A549 treated with AZD2906 at 1 μM for 4 hours (cell line): ENCODE measurements at places on chromosomes 13 and 19. TPM values are rescaled to one million over a fixed set of nuclear protein-coding genes. Genes with fewer than 3 reads are reported as not detected.

NOTCH3 gene
- total RNA-seq, result 12.7 to 20.0 TPM (median 17.7 TPM) in 5 replicates

FLT1 gene
- total RNA-seq, result 0.03 to 0.10 TPM (median 0.03 TPM) in 3 of 5 replicates, not detected in the others

CD209 gene
- total RNA-seq, result not detected in 5 replicates

UNC13A gene
- total RNA-seq, result 1.0 to 1.7 TPM (median 1.3 TPM) in 5 replicates

IGFL3 gene
- 0.16 to 0.25 TPM (median 0.17 TPM) in 3 of 5 replicates, not detected in the others for total RNA-seq

C19orf67 gene
- not detected in 5 replicates for total RNA-seq

KASH5 gene
- 0.10 TPM in 1 of 5 replicates, not detected in the others for total RNA-seq

CBY2 gene
- not detected in 5 replicates for total RNA-seq

NKG7 gene
- total RNA-seq, result not detected in 5 replicates

FAM216B gene
- not detected in 5 replicates for total RNA-seq

SIGLEC6 gene
- not detected in 5 replicates for total RNA-seq

SHISA7 gene
- 0.01 TPM in 1 of 5 replicates, not detected in the others for total RNA-seq

FARSA gene
- total RNA-seq, result 65.5 to 76.9 TPM (median 69.5 TPM) in 5 replicates

ZNF211 gene
- total RNA-seq, result 5.3 to 6.4 TPM (median 6.2 TPM) in 5 replicates

RGL3 gene
- total RNA-seq, result 1.1 to 2.1 TPM (median 1.4 TPM) in 5 replicates

NALCN gene
- 3.1 to 4.2 TPM (median 3.9 TPM) in 5 replicates for total RNA-seq

LAMP1 gene
- total RNA-seq, result 77.3 to 92.0 TPM (median 91.1 TPM) in 5 replicates

HIF3A gene
- 0.03 to 0.13 TPM (median 0.07 TPM) in 4 of 5 replicates, not detected in the other for total RNA-seq

GDF15 gene
- 10.6 to 23.6 TPM (median 18.0 TPM) in 5 replicates for total RNA-seq

HAUS8 gene
- 11.3 to 13.9 TPM (median 13.7 TPM) in 5 replicates for total RNA-seq

ACER1 gene
- not detected in 5 replicates for total RNA-seq

SLC25A41 gene
- 0.08 to 0.15 TPM (median 0.14 TPM) in 4 of 5 replicates, not detected in the other for total RNA-seq

LGALS16 gene
- total RNA-seq, result not detected in 5 replicates

BST2 gene
- total RNA-seq, result 0.12 to 0.22 TPM (median 0.16 TPM) in 5 replicates

KLK8 gene
- total RNA-seq, result not detected in 5 replicates

SBK3 gene
- 1.9 to 2.2 TPM (median 2.1 TPM) in 5 replicates for total RNA-seq

GNA15 gene
- 0.05 to 0.14 TPM (median 0.07 TPM) in 5 replicates for total RNA-seq

MYH14 gene
- 5.3 to 6.4 TPM (median 5.8 TPM) in 5 replicates for total RNA-seq

VWA8 gene
- 6.8 to 7.4 TPM (median 7.0 TPM) in 5 replicates for total RNA-seq

PGLYRP1 gene
- total RNA-seq, result not detected in 5 replicates

KIR3DL1 gene
- total RNA-seq, result not detected in 5 replicates

FFAR1 gene
- total RNA-seq, result 0.02 to 0.06 TPM (median 0.03 TPM) in 4 of 5 replicates, not detected in the other

POU4F1 gene
- total RNA-seq, result 0.69 to 0.88 TPM (median 0.78 TPM) in 5 replicates

SNRNP70 gene
- total RNA-seq, result 311 to 342 TPM (median 330 TPM) in 5 replicates

ZNF441 gene
- total RNA-seq, result not detected in 5 replicates

GJA3 gene
- total RNA-seq, result 0.97 to 1.3 TPM (median 1.3 TPM) in 5 replicates

FUT1 gene
- total RNA-seq, result 0.04 to 0.13 TPM (median 0.06 TPM) in 5 replicates

ODAD3 gene
- 0.92 to 1.4 TPM (median 1.3 TPM) in 5 replicates for total RNA-seq

TYROBP gene
- total RNA-seq, result not detected in 5 replicates

RPS16 gene
- total RNA-seq, result 6,355 to 7,942 TPM (median 7,642 TPM) in 5 replicates

AP2S1 gene
- 233 to 318 TPM (median 306 TPM) in 5 replicates for total RNA-seq

MCEMP1 gene
- not detected in 5 replicates for total RNA-seq
